ENCODE measurements at places on chromosomes 5 and 9. TPM values are rescaled to one million over a fixed set of nuclear protein-coding genes. Genes with fewer than 3 reads are reported as not detected.
A peak's percentile ranks its signal among the peaks of the same experiment; 100 is the strongest.

DNA sequence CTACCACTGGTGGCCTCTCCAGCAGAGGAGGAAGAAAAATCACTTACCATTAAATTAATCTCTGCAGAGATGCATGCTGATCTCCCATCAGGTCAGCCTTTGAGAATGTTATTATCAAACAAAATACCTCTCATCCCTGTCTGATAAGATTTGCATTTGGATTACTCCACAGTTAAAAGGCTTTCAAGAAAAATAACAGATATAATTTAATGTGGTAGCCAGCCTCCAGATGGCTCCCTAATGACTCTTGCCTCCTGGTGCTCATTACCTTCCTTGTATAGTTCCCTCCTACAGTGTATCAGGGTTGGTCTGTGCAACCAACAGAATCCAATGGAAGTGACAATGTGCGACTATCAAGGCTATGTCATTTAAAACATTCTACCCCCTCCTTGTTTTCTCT, 63.6 kb upstream of the TNPO1 start:
- no peak overlapping the region for H3K4me3 ChIP-seq
- H3K27me3 ChIP-seq: peaks cover 3% of the 10 kb centered on the region
- H3K27ac ChIP-seq: no peak overlapping the region
- no peak for DNase-seq
- no peaks in the 10 kb centered on the region for H3K4me1 ChIP-seq
- H3K36me3 ChIP-seq: no peaks in the 10 kb centered on the region

- no peak overlapping the region for H3K4me3 ChIP-seq
- peaks cover 10% of the 10 kb centered on the region for H3K4me1 ChIP-seq
- peaks cover 35% of the 10 kb centered on the region for H3K36me3 ChIP-seq
- H3K27ac ChIP-seq: no peak overlapping the region
- H3K27me3 ChIP-seq: no peaks in the 10 kb centered on the region
Measured at GRCh38 chr5:67100301-67100700, 96.3 kb downstream of the CD180 start.

GRCh38 chr9:128634651-128635262, 21.9 kb downstream of the DYNC2I2 start:
- no peaks in the 10 kb centered on the region for H3K27me3 ChIP-seq
- H3K27ac ChIP-seq: no peak overlapping the region
- DNase-seq: no peak

GRCh38 chr9:116953271-116953670, 266.2 kb downstream of the TRIM32 start:
- no peak for DNase-seq
- no peaks in the 10 kb centered on the region for H3K4me1 ChIP-seq
- H3K4me3 ChIP-seq: no peak overlapping the region
- no peaks in the 10 kb centered on the region for H3K27me3 ChIP-seq
- H3K36me3 ChIP-seq: no peaks in the 10 kb centered on the region
- H3K27ac ChIP-seq: no peak overlapping the region

PCDHGA4 gene
- total RNA-seq: 0.21 TPM

GRCh38 chr5:25160891-25161290, 516.1 kb upstream of the CDH10 start:
- no peaks in the 10 kb centered on the region for H3K27me3 ChIP-seq
- DNase-seq: no peak
- H3K36me3 ChIP-seq: no peaks in the 10 kb centered on the region
- no peak overlapping the region for H3K4me3 ChIP-seq

DNA sequence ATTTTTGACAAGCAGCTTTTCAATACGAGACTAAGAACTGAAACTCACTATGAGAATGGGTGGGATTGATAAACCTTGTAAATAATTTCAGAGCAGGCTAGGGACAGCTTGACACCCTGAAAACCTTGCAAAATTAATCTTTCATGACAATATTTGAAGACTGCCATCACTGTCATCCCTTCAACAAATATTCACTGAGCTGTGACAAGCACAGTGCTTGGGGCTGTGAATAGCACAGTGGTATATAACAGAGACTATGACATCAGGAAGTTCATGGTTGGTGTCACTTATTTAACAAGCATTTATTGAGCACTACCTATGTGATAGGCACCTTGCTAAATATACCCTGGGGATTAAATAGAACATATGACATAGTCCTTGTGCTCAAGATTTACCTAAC, 741.0 kb upstream of the RIOK2 start:
- no peaks in the 10 kb centered on the region for H3K4me1 ChIP-seq
- no peak overlapping the region for H3K27ac ChIP-seq
- DNase-seq: no peak
- H3K27me3 ChIP-seq: no peaks in the 10 kb centered on the region
- no peak overlapping the region for H3K4me3 ChIP-seq

- peaks cover 14% of the 10 kb centered on the region for H3K4me1 ChIP-seq
- DNase-seq: no peak
- no peak overlapping the region for H3K4me3 ChIP-seq
- no peaks in the 10 kb centered on the region for H3K27me3 ChIP-seq
- peaks cover 4% of the 10 kb centered on the region for H3K36me3 ChIP-seq
- H3K27ac ChIP-seq: no peak overlapping the region
Measured at GRCh38 chr9:125514468-125514867, 192.5 kb downstream of the MAPKAP1 start.

EPB41L4B gene
- total RNA-seq: 2.0 TPM

DNA sequence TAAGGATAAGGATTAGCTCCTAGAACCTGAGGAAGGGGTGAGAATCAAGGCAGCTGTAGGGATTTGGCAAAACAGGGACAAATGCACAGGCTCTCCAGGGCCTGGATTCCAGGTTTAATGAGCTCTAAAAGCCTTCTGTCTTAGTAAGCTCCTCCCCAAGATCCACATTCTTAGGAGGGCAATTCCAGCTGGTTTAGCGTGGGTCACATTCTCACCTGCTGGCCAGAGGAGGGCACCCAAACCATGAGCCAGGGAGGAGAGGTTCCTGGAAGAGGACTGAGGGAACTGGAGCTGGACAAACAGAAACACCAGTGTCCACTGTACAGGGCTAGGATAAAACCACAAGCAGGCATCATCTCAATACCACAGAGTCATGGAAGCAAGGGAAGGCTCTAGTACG, 480.0 kb downstream of the CCDC171 start:
- peaks cover 16% of the 10 kb centered on the region for H3K4me1 ChIP-seq
- H3K4me3 ChIP-seq: no peak overlapping the region
- H3K36me3 ChIP-seq: no peaks in the 10 kb centered on the region
- H3K27ac ChIP-seq: no peak overlapping the region
- no peak for DNase-seq

GRCh38 chr9:3647652-3648051, 121.9 kb upstream of the RFX3 start:
- peaks cover 5% of the 10 kb centered on the region for H3K4me1 ChIP-seq
- H3K27ac ChIP-seq: no peak overlapping the region
- H3K27me3 ChIP-seq: no peaks in the 10 kb centered on the region

- H3K27ac ChIP-seq: no peak overlapping the region
- no peak overlapping the region for H3K4me3 ChIP-seq
- H3K4me1 ChIP-seq: peaks cover 4% of the 10 kb centered on the region
- DNase-seq: no peak
Measured at GRCh38 chr9:125470767-125471580, 209.3 kb downstream of the GAPVD1 start.

SPATA31C1 gene
- not detected for total RNA-seq

DIRAS2 gene
- not detected for total RNA-seq

- H3K36me3 ChIP-seq: no peaks in the 10 kb centered on the region
- H3K27ac ChIP-seq: no peak overlapping the region
- no peak for DNase-seq
- peaks cover 9% of the 10 kb centered on the region for H3K4me1 ChIP-seq
- no peak overlapping the region for H3K4me3 ChIP-seq
- H3K27me3 ChIP-seq: peaks cover 21% of the 10 kb centered on the region
Measured at GRCh38 chr9:107635101-107635802, 145.7 kb upstream of the KLF4 start.

FBP2 gene
- not detected for total RNA-seq

GRCh38 chr5:39178171-39178570, 41.2 kb downstream of the FYB1 start:
- H3K36me3 ChIP-seq: peaks cover 30% of the 10 kb centered on the region
- DNase-seq: no peak
- peak overlapping the region; percentile 78 for H3K4me3 ChIP-seq
- peak overlapping the region; percentile 77 for H3K27ac ChIP-seq
- H3K27me3 ChIP-seq: no peaks in the 10 kb centered on the region

- H3K36me3 ChIP-seq: no peaks in the 10 kb centered on the region
- no peak overlapping the region for H3K4me3 ChIP-seq
- H3K27me3 ChIP-seq: no peaks in the 10 kb centered on the region
- H3K27ac ChIP-seq: no peak overlapping the region
Measured at GRCh38 chr9:9615086-9615485, 997.7 kb downstream of the PTPRD start.

CDKN2A gene
- total RNA-seq: 5.4 TPM

DNA sequence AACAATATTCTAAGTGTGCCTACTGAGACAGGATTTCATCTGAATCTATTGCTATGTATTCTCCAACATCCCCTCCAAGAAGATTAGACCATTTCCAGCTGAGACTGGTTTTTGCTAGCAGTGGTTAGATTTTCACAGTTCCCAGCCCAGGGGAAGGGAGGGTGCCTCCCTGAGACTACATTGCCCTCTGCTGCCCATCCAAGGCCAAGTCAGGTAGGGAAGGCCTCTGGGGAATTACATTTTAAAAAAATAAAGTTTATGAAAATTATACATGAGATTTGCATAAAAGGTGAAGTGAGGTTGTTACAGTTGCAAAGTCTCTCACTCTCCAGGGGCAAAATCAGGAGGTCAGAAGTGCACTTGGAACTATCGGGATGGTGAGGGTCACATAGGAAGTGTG, 28.0 kb upstream of the SYK start:
- H3K4me3 ChIP-seq: no peak overlapping the region
- no peaks in the 10 kb centered on the region for H3K4me1 ChIP-seq
- H3K27me3 ChIP-seq: peaks cover 4% of the 10 kb centered on the region
- no peak for DNase-seq

F12 gene
- 2.2 TPM for total RNA-seq

FOXD4L6 gene
- total RNA-seq: 0.16 TPM

DCANP1 gene
- not detected for total RNA-seq

GRCh38 chr5:111748304-111748763, 8.7 kb downstream of the NREP start:
- H3K36me3 ChIP-seq: peaks cover 17% of the 10 kb centered on the region
- H3K27me3 ChIP-seq: no peaks in the 10 kb centered on the region
- H3K27ac ChIP-seq: peak overlapping the region; percentile 67

DNA sequence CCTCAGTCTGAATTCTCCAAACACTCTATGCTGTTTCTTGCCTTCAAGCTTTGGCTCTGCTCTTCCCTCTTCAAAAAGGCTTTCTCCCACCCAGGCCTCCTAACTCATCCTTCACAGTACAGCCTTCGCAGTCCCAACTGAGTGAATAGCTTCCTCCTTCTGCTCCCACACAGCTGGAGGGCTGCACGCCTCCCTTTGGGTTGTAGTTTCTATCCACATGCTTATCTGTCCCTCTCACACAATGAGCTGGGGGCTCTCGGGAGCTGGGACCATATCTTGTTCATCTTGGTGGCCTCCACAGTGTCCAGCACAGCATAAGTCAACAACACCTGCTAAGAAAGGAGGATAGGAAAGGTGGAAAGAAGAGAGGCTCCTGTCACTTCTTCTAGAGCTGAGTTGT, 69.5 kb upstream of the XPA start:
- peaks cover 13% of the 10 kb centered on the region for H3K27me3 ChIP-seq
- H3K4me3 ChIP-seq: no peak overlapping the region
- no peaks in the 10 kb centered on the region for H3K4me1 ChIP-seq
- no peak overlapping the region for H3K27ac ChIP-seq
- no peaks in the 10 kb centered on the region for H3K36me3 ChIP-seq

- H3K27me3 ChIP-seq: peaks cover 16% of the 10 kb centered on the region
- H3K27ac ChIP-seq: peak overlapping the region; percentile 93
- DNase-seq: peak; percentile 63
- H3K36me3 ChIP-seq: peaks cover 30% of the 10 kb centered on the region
- peak overlapping the region; percentile 86 for H3K4me3 ChIP-seq
- H3K4me1 ChIP-seq: peaks cover 30% of the 10 kb centered on the region
Measured at GRCh38 chr9:131277910-131278701, 1.8 kb upstream of the FAM78A start.

Measured in activated T-helper 1 cell treated with anti-CD3 and anti-CD28 coated beads, Interleukin-12 subunit alpha, Interleukin-12 subunit beta, Interleukin-2, Interleukin-4 antibody, amounts not matched to agents 30 ng/mL and 10 ng/mL and 1 ng/mL, durations not matched to agents 14 hours and 24 hours and 36 hours (primary cell).